ENCODE measurements at places on chromosomes 12 and 14.

DNA sequence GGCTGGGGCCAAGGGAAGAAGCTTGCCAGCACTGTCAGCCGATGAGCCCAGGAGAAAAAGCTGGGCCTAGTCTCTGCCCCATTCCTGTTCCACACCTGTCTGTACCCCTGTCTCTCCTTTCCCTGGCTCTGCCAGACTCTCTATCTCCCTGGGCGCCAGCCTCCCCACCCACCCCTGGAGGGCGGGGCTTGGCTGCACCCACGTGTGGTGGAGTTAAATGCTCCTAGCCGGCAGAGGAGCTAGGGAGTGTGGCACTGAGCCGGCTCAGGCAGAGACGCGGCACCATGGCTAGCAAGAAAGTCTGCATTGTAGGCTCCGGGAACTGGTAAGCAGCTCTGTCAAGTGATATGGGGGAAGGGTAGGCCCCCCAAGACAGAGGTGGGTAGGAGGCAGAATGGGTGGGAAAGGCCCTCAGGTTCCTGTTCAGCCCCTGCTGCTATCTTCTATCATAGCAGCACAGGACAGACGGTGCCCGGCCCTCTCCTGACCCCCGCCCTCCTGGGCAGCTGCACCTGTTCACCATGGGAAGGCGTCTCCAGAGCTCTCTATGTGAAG lies at the start of gene GPD1:
Gene GPD1, plus strand, starts transcription at position 242 of the 555 bp plus-strand sequence. Its CDS starts 43 bp downstream, at position 285.
- no peak for DNase-seq

DNA sequence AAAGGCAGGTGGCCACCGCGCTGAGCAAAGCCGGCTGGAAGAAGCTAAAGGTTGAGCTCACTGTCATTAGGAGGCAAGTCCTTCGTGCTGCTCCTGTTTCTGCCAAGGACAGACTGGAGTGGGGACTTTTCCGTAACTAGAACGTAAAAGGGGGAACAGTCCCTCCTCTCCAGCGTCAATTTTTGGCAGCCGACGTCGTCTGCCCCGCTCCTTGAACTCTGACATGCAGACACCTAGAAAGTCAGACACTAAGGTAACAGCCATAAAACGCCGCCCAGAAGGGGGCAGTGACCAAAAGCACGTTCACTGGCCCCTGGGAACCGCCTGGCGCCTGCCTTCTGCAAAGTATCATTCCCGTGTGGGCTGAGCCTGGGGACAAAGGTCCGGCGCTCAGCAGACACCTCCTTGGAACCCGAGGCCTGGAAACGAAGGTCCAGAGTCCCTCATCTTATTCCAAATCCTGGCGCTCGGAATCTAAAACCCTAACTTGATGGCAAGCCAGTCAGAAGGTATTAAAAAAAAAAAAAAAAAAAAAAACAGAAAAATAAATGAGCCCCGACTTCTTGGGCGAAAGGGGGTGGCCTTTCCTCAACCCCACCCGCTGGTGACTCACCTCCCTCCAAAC lies 1.1 kb upstream of the LRP1 start:
- peak; percentile 86 for DNase-seq

DNA sequence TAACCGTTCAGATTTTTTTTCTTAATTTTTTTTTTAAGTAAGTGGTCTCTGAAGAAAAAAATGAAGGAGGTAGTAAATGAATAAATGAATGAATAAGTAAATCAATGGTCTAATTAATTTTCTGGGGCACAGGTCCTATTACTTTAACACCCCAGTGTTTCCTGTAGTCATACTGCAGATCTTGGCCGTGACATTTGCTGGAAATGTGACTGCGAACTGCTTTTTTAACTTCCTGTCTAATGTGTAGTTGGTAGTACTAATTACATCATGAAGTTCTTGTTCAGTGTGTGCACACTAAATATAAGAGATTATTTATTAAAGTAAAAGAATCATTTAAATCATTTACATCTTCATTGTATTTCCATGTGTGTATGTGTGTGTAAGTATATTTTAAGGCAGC lies 45.4 kb downstream of the AEBP2 start:
- no peak for DNase-seq

DNA sequence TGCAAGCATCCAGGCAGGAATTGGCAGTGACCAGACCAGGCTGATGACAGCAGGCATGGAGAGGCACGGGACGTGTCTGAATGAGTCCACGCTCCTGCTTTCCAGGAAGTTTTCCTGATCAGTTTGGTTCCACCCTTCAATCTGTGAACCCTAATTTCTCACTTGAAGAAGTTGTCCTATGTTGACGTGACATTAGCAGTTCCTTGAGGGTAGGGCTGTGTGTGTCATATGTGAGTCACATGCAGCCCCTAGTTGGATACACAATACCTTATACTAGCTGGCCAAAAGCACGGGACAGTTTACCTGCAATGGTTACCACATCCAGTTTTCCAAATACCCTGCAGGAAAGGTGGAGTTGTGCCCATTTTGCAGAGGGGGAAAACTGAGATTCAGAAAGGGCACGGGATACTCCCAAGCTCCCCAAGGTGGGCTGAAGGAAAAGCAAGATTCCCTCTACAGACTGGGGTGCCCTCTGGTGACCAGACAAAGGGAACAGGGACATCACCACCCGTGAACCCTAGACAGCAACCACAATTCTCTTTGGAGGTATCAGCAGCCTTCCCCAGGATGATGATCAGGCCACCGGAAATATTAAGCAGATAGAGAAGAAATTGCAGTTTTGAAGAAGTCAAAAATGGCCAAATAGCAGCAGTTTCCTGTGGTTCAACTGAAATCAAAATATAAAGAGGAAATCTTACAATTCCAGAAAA lies 194.5 kb downstream of the PHETA1 start:
- DNase-seq, result no peak

GRCh38 chr12:132672116-132672515 lies 15.0 kb downstream of the POLE start:
- no peak for DNase-seq

- DNase-seq, result no peak
Measured at GRCh38 chr12:121202407-121203355, 7.2 kb upstream of the P2RX4 start.

DNA sequence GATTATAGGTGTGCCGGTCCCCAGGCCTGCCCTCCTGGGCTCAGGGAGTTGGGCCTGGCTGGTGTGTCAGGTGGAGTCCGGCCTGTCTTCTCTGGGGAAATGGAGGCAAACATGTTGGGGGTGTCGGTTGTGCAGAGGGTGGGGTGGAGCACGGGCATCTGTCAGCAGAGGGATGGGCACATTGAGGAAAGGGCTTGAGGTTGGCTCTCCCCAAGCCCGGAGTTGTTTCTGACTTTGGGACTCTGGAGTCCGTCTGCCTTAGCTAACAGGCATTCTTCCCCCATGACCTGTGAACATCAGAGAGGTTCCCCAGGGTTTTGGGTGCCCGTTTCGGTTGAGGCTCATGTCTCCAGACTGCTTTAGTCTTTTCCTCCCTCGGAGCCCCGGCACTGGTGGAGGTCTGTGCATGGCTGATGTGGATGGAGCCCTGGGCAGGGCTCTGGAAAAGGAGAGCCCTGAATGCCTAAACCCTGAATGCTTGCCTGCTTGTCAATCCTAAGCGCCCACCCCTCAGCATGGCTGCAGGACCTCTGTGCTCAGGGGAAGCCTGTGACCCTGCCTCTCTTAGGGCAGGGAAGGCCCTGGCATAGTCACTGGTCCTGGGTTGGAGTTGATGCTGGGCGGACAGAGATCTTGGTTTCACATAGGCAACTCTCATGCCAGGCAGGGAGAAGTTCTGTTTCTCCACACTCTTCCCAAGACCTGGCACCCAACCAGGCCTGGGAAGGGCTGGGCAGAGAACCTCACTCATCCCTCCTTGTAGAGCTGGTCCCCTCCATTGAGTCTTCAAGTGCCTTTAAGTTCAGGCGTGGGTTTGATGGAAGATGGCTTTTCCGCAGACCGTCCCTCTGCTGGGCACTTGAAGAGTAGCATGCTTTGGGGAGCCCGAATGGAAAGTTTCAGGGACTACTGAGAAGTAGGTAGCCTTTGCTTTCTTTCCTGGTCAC lies 12.9 kb downstream of the NYNRIN start:
- no peak for DNase-seq

DNA sequence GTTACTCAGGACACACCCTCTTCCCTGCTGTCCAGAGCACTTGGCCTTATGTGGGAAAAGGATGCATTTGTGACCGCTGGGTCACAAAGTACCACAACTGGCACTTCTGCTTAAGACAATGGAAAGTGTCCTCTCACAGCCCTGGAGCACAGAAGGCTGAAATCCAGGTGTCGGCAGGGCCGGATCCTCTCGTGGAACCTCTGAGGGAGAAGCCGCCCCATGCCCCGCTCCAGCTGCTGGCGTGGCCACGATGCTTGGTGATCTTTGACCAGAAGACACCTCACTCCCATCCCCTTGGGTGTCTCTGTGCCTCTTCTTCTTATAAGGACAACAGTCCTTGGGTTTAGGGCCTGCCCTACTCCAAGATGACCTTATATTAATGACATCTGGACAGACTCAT lies 157.0 kb downstream of the PIWIL1 start:
- DNase-seq, result no peak

GRCh38 chr12:29382251-29382650 lies 1.3 kb upstream of the ERGIC2 start:
- DNase-seq, result no peak

GRCh38 chr12:125185740-125186470 lies 120.7 kb downstream of the AACS start:
- peak; percentile 32 for DNase-seq

GRCh38 chr14:91415794-91416743 lies 1.6 kb downstream of the CCDC88C start:
- DNase-seq, result no peak

DNA sequence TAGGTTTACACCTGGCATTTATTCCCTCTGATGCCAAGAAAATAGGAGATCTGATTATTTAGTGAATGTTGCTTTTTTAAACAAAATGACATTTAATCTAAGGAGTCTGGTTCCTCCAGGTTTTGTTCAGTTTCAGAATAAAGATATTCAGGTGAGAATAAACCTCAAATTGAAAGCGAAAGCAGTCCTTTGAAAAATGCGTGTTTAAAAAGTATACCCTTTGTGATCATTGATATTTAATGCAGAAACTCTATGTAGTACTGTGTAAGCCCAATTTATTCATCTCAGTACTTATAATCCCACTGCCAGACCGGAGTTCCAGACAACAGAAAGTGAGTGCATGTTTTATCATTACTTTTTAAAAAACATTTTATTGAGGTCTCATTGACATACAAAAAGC lies 210.2 kb downstream of the KCNC2 start:
- no peak for DNase-seq

- no peak for DNase-seq
Measured at GRCh38 chr12:124717318-124717717, 146.3 kb downstream of the SCARB1 start.

DNA sequence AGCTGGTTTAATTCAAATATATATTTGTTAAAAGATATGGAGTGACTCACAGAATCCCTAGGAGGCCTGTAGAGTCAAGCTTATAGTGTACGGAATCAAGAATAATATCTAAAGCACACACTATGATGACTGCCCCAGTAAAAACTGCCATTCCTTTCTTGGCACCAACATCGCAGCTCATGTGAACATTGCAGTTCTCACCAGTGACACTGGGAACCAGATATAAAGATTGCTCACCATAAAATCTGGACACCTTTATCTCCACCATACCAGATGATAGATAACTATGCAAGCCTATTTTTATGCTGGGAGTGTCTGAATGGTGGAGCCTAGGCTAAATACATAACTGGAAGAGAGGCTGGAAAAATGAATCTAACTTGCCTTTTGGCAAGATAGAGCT lies 463.9 kb upstream of the TBX3 start:
- DNase-seq, result no peak

- no peak for DNase-seq
Measured at GRCh38 chr12:11460343-11461023, 65.1 kb upstream of the PRB2 start.

DNA sequence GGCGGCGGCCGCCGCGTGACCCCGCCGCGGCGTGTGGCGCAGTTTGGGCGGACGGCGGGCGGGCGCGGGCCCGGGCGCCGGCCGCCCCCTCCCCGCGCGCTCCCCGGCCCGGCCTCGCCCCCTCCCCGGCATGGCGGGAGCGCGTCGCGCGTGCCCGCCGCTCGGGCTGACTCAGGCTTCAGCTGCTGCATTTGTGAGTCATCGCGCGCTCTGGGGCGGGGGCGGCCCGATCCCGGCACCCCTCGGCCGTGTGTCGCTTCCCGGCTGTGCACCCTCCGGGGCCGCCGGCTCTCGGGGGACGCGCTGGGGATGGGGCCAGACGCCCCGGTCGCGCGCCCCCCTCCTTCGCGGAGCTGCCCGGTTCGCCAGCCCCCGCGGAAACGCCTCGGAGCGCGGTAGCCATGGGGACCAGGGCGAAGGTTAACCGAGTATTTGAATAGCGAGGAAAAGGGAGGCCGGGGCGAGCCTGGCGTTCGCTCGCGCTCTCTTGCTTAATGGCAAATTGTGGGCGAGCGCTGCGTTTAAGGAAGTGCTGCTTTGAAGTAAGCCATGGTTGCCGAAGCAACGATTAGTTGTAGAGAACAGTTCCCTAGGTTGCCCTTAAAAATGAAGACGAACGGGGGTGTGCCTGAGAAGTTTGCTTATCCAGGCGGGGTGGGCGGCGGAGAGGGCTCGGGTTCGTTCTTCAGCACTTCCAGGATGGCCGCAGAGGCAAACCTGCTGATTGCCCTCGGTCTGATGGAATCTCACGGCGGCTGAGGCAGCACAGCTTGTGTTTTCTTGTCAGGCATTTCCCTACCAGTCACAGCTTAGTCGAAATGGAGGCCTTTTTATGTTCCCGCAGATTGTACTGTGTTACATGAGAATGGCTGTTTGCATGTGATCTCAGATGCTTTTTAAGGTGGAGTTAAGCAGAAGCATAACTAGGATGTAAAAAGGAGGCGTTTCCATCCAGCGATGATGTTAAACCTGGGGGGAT lies 896 bp downstream of the EIF5 start:
- peak; percentile 85 for DNase-seq

DNA sequence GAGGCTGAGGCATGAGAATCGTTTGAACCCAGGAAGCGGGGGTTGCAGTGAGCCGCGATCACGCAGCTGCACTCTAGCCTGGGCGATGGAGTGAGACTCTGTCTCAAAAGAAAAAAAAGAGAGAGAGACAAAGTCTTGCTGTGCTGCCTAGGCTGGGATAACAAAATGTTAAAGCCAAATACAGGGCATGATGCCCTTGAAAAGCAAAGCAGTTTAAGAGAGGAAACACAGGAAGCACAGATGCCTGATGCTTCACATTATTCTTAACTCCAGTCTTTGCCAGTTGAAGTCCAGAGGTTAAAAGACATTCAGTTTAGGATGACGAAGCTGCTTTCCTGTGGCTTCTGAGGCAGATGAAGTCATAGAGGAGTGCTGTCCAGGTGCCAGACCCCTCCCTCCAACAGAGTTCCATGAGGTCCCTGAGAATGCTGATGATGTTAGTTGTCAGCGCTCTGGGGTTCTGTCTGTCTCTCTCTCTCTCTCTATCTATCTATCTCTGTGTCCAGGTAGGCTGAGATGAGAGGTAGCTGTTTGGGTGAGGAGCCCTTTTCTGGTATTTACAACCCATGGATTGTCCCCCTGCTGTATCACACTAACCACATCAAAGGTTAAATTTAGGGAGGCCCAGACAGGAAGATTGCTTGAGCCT lies 4.9 kb upstream of the MRPL52 start:
- DNase-seq, result no peak
